Anterior cingulate cortex (tissue), 58 donors: ENCODE measurements at places on chromosomes 4 and X.

DNA sequence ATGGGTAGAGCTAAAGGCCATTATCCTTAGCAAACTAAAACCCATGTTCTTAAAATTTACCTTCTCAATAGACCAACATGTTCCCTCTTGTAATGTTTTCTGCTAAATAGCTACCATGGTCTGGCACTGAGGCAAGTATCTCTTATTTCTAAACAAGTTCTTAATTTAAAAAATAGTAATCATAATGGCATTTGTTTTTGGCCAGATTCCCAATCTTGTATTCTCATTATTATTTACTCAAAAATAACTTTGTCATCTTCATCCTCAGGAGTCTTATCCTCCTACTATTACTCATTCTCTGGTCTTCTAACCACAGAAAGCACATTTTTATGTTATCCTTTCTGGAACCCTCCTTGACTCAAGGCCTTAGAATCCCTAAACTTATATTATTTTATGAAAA, 931.2 kb downstream of the CCSER1 start:
- DNase-seq: no peak

- no peak for DNase-seq
Observed at GRCh38 chr4:180542445-180543100, 1700.6 kb upstream of the TENM3 start.

DNA sequence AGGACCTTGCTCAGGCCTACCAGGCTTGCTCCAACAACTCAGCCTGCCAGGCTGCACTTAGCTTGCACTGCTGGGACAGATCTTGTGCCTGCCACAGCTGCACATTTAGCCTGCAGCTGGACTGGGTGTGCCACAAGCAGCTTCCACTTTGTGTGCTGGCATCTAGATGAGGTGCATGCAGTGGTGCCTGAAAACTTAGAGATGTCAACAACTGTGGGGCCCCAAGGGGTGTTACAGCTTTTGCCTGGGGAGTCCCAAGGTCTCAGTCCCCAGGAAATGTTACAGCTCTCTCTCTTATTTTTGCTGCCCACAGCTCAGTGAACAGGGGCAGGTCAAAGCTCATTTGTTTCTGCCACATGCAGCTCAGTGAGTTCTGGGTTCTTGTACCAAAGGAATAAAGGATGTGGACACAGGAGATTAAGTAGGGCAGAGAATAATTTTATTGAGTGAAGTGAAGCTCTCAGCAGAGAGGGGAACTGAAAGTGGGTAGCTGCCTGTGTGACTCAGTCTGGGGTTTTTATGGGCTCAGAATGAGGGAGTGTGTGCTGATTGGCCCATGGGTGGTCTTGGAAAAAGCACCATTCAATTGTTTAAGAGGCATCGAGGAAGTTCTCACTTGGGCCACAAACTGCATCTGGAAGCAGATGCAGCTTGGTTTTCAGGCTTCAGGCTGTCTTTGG, 828.3 kb downstream of the TECRL start:
- no peak for DNase-seq

DNA sequence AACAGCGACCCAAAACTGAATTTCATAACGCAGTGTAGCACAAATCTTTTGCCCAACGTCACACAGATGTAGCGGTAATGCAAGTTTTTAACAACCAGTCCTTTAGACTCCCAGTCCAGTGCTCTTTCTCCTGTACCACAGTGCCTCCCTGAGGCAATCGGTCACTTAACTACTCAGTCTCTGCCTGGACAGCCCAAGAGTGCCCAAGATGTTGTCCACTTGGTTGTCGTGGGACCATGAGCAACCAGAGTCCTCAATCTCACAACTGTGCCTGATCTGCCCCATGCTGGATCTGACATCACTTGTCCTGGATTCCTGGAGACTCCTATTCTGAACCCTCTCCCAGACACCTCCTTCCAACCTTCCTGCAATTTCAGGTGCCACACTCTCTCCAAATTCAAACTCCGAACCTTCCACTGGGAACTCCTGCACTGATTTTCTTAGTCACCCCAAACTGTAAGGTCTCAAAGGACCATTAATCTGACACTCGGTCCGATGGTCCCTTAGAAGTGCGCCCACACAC, 702 bp downstream of the MMGT1 start:
- peak; percentile 3 for DNase-seq

DNA sequence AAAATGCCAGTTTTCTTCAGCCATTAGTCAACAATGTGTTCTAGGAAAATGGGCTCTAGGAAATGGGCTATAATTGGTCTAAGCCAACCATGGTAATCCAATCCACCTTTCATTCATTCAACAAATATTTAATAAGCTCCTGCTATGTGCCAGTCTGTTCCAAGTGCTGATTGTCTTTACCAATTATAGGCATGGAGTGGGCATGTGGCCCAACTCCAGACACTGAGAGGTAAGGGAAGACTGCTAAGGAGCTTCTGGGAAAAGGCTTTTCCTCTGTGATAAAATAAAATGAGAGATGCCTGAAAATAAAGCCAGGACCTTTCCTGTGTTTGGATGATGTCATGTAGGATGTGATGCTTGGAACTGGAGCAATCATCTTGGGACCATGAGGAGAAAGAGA, 43.3 kb downstream of the HOPX start:
- DNase-seq: no peak

- no peak for DNase-seq
Observed at GRCh38 chr4:105624530-105624929, 72.1 kb downstream of the ARHGEF38 start.

DNA sequence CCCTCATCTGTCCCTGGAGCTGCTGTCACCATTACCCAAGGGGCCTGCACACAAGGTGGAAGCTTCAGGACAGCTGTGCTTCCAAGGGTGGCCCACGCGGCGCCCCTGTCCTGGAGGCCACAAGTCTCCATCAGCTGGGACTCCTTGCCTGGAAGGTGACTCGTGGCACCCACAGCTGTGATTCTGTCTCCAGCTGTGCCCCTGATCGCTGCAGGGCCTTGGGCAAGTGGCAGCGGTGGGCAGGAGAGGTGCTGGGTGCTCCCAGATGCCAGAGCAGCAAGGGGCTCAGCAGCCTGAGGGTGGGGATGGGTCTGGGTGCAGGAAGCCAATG, 9.0 kb upstream of the DUSP9 start:
- DNase-seq: no peak

- DNase-seq: no peak
Observed at GRCh38 chr4:138021139-138021830, 220.9 kb downstream of the SLC7A11 start.

DNA sequence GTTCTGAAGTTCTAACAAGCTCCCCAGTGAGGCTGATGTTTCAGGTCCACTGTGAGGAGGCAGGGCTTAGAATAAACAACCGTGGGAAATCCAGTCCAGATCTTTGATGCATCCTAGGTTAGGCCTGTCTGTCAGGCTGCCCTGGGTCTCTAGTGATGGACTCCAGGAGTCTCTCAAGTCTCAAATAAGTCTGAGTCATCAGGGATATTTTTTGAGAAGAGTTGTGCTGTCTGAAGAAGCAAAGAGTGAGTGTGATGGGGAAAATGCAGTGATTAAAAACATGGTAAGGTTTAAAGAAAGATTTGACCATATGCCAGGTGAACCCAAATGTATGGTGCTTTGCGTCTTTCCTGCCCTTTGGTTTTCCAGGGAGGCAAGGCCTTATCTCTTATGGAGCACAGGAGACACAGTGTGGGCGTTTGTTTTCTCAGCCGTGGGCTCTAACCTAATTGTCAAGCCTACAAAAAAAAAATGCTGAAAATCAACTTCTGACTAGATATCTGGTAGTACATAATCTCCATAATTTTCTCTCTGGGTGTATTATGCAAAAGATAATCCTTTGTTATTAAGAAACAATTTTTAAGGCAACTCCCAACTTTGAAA, 100.7 kb downstream of the PTTG2 start:
- no peak for DNase-seq

DNA sequence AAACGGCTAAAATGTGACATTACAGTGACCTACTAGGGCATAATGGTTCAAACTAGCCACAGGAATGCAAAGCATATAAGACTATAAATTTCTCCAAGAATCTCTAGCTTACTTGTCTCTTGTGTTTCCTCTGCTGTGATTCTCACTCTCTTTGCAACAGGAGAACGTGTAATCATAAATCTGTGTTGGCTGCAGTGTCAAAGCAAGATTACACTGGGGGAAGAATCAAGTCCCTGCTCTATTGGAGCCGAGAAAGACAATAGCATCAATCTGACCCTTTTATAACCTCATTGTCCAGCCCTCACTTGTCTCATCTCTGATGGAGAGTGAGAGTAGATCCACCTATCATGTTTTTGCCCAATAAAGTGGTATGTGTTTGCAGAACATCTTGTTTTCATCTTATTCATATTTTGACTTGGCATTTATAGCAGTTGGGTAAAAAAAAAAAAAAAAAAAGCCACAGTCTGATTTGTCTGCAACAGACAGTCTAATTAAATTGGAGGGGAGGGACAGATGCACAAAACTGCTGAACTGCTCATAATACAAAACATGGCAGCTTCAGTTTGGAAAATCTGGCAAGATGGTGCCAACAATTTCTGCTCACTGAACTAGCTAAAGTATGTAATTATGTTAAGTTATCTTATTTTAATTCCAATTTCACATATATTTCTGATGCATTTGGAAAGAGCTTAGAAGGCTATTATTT, 165.0 kb upstream of the GABRA2 start:
- DNase-seq: no peak

DNA sequence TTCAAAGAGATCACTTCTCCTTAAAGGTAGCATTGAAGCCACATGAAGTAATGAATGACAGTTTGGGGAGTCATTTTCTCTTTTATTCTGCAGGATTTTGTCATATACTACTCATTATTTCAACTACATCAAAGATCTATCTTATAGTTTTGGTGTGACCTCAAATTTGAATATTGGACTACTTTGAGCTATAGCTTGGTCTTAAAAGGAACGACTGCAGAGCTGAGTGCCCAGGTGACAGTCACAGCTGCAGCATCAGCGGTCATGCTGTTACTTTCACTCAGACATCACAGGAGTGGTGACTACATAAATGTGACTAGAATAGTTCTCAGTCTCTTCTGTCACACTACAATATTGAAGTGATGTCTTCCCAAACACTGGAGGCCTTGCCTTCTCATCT, 10.7 kb upstream of the SPCS3 start:
- DNase-seq: no peak

GRCh38 chr4:139229534-139230039, 50.4 kb downstream of the MGARP start:
- DNase-seq: no peak

DNA sequence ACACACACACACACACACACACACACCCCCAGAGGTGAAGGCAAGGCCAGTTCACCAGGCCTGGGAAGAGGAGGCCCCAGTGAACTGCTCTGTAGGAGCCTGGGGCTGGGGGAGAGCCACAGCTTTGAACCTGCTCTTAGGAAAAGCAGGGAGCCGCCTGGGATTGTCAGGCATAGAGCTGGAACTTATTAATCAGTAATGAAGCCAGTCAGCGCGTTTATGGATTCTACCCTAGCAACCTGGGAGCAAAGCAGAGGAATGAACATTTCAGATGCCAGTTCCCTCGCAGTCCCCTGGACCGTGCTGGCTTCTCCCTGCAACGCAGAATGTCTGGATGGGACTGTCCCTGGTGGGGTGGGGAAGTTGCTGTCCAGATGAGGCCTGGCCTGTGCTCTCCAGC, 45.3 kb upstream of the DDX3X start:
- no peak for DNase-seq

DNA sequence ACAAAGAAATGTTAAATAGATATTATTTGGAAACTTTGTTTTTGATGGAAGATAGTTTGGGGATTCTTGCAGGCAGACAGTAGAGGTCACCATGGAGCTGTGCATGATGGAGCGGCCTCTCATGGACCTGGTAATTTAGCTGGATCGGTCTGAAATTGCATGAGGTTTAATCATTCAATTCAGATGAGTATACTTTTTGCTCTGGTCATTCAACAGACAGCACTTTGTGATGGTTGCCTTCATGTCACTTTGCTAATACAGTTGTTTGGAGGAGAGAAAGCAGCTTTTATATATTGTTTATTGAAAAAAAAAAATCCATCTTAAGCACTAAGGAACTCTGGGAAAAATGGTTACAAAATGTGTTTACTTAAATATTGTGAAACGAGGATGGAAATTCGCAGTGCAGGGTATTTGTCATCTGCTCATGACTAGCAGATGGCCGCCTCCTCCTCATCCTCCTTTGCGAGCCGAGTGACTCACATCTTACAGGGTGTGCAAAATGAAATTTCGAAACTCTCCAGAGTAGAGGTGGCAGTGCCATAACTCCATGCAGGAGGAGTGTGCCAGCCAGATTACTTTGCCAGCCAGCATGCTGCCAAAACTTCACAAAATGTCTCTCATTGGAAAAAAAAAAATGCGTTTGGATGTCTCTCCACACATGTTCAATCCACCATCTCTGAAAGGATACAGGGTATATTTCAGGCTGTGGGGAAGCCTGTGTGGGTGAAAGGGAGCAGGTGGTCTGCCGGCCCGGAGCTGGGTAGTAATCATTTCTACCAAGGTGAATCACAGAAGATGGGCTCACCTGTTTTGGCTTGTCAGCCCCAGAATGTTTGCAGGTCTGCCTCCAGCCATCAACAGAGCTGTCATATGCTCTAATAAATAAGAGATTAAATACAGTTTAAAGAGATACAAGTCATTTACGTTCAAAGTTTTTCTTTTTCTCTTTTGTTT, 314.9 kb upstream of the DIPK2B start:
- peak; percentile 27 for DNase-seq

GRCh38 chrX:107849747-107850421, 24.2 kb downstream of the MID2 start:
- DNase-seq: no peak
